ENCODE measurements at places on chromosomes 16 and 17. TPM values are rescaled to one million over a fixed set of nuclear protein-coding genes. Genes with fewer than 3 reads are reported as not detected.

CCDC200 gene
- total RNA-seq = not detected

LPO gene
- total RNA-seq = not detected

RPL13 gene
- total RNA-seq = 2,814 TPM

CMTM4 gene
- 2.4 TPM for total RNA-seq

GRCh38 chr17:57773557-57773956, 28.5 kb upstream of the CCDC182 start:
- DNase-seq = no peak

DNA sequence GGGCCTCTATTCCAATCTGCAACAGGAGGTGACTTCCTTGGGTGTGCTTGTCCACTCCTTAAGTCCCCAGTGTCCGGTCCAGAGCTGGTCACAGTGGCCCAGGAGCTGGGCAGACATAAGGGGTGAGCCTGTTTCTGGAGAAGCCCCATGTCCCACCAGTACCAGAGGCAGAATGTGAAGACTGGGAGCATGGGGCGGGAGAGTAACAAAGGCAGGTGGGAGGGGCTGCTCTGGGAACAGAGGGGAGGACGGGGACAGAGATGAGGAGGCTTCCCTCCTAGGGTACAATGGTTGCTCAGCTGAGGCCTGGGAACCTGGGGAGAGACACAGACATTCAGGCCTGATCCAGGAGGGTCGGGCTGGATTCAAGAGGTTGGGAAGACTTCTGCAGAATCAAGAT, 323.3 kb upstream of the TNRC6C start:
- DNase-seq = no peak

GRCh38 chr16:89050119-89050867, 43.4 kb upstream of the ACSF3 start:
- no peak for DNase-seq

DNA sequence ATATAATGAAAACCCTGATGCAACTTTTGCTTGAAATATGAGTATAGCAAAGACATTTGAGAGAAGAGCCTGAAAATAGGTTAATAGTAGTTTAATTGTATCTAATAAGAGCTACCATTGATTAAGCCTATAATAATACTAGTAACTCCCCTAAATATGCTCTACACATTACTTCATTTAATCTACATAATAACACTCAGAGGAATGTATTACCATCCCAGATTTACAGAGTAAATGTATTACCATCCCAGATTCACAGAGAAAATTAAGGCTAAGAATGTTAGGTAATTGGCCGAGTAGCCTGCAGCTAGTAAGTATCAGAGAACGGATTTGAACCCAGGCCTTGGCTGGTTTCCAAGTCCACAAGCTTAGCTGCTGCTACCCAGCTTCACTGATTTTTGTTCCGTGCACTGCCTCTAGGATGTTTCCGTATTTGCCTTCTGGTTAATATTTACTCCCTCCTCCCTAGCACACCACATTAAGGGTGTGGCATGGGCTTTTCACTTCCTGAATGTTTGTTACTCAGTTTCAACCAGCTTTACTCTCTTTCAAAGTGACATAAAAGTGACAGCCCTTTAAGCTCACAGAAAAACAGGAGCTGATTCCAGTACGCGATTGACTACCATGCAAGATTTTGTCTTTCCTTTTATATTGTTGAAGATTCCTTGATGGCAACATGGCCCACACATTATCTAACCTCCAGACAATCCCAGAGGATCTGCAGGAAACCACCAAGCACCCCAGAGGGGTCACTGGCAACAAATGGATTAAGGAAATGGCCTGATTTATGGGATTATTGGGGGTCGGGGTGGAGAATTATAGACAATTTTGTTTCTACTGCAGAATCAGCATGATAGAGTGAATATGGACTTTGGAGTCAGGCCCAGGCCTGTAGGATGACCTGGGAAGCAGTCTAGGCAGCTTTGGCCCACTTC, 26.7 kb upstream of the TOX3 start:
- DNase-seq = no peak
